ENCODE measurements at places on chromosomes 1 and 21.

GRCh38 chr1:44024903-44025525 is 6.2 kb downstream of the SLC6A9 start:
- DNase-seq: no peak

DNA sequence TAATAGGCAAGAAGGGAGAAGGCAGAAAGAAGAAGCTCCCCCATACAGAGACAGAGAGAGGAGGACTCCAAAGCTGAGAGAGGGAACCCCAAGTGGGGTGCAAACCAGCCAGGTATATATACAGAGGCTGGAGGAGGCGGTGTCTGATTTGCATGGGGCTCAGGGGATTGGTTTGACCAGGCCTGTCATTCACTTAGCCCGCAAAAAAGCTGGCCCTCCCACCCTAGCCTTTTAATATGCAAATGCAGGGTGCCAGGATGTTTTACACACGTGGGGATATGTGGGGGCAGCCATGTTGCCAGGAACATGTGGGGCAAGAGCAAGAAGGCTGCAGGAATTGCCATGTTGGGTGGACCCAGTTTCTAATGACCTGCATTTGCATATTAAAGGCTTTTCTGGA is 37.0 kb upstream of the TENT5B start:
- no peak for DNase-seq

- no peak for DNase-seq
Measured at GRCh38 chr21:41086569-41086968, 81.4 kb upstream of the BACE2 start.

DNA sequence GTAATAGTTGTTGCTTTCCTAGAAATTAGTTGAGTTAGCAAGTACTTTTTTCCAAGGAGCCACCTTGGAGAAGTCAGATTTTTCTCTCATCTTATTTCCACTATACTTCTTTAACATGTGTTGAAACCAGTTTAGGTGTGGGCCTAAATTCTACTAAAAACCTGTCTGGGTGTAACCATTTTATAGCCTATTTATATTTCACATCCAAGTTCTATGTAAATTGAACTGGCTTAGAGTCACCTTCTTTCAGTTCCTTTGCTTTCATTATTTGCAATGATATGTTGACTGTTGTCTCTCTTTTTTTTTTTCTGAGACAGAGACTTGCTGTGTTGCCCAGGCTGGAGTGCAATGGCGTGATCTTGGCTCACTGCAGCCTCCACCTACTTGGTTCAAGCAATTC is 195.6 kb downstream of the CLEC20A start:
- DNase-seq: no peak

DNA sequence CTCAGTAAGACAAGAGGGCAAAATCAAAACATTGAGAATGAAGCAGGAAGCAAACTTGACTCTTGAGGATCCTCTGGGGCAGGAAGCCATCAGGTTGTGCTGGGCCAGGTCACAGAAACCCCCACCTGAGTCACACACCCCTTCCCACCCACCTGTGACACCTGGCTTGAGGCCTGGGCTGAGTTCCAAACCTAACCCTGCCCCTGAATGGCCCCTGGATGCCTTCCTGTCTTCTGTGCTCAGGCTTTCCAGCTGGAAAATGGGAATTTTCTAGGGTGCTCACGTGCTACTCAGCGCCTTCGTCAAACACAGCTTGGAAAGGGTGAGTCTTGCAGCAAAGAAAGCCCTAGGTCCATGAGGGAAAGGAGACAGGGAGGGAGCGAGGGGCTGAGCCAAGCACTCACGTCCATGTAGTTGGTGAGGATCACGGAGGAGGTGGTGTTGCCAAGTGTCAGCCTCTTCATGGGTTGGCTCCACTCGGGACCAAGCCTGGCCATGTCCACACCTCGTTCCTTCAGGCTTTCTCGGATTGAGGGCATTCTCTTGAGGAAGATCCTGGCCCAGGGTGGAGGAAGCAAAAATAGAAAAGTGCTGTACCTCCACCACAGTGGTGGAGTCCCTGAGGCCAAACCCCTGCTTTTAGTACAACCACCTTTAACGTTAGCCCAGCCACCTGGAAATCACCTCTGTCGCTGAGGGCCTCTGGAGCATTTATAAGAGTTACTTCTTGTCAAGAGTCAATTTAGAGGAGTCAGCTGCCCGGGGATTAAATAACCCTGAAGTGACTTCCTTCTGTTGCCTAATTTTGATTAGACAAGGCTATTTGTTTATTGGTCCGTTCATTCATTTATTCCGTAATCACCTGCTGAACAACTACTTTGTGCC is 4.3 kb downstream of the REN start:
- no peak for DNase-seq

Measured in NCI-H1930 (cell line).